Left cardiac atrium (tissue), 4 donors: ENCODE measurements at places on chromosomes 7 and 10. TPM values are rescaled to one million over a fixed set of nuclear protein-coding genes. Genes with fewer than 3 reads are reported as not detected.
A peak's percentile ranks its signal among the peaks of the same experiment; 100 is the strongest.

GRCh38 chr10:79320820-79321493 is 26.3 kb upstream of the PPIF start:
- peak; percentile 15 for DNase-seq

The CALML3 gene
- total RNA-seq: not detected

DNA sequence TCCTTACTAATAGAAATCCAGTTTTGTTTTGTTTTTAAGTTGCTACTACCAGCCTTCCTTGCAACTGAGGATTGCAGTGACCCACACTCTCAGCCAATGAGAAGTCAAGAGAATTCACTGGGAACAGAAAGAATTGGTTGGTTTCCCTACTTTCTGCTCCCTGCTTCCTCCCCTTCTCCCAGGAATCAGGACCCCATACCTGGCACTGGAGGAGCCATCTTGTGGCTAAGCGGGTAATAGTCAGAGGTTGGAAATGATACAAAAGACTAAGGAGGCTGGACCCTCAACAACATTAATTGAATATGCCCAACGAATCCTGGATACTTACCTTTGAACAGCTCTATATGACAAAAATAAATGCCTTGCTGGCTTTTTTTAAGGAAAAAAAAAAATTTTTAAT is 6.3 kb downstream of the TMEM176A start:
- no peak for DNase-seq

The HOXA6 gene
- not detected for total RNA-seq

DNA sequence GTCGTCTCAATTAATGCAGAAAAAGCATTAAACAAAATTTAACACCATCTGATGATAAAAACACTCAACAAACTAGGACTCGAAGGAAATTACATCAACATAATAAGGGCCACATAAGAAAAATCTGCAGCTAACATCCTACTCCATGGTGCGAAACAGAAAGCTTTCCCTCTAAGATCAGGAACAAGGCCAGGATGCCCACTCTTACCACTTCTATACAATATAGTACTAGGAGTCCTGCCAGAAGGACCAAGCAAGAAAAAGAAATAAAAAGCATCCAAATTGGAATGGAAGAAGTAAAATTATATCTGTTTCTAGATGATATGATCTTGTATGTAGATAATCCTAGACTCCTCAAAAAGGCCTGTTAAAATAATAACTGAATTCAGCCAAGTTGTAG is 143.8 kb upstream of the GPR22 start:
- no peak for DNase-seq

- DNase-seq: no peak
These were observed 179.9 kb downstream of the NRP1 start for GRCh38 chr10:33154590-33154989.

The SLC26A5 gene
- total RNA-seq: not detected

DNA sequence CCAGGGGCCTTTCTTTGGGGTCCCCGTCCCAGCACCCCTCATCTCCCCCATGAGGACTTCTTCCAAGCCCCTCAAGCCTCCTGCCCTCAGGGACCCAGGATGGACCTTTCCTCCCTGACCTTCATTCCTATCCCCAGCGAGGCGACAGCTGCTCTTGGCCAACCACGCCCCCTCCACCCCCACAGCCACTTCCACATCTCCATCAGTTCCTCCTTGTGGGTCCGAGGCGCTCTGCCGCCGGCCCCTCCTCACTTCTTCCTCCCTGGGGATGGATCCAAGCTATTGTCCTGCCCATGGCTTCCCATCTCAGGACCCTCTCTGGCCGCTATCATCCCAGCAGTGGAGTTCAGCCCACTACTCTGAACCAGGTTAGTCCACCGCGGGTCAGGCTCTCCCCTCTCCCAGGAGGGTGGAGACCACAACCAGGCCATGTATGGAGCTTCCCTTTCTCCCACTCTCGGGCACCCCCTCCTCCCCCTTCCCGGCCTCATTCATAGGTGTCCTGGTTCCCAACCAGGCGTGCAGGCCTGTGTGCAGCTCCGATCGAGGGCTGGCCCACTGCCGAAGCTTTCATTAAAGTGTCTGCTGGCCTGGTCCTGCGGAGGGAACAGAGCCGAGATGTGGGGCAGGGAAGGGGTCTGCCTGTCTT is 1.7 kb upstream of the SH2B2 start:
- peak; percentile 67 for DNase-seq

GRCh38 chr7:57207836-57208235 is 75.6 kb upstream of the ZNF479 start:
- DNase-seq: no peak

DNA sequence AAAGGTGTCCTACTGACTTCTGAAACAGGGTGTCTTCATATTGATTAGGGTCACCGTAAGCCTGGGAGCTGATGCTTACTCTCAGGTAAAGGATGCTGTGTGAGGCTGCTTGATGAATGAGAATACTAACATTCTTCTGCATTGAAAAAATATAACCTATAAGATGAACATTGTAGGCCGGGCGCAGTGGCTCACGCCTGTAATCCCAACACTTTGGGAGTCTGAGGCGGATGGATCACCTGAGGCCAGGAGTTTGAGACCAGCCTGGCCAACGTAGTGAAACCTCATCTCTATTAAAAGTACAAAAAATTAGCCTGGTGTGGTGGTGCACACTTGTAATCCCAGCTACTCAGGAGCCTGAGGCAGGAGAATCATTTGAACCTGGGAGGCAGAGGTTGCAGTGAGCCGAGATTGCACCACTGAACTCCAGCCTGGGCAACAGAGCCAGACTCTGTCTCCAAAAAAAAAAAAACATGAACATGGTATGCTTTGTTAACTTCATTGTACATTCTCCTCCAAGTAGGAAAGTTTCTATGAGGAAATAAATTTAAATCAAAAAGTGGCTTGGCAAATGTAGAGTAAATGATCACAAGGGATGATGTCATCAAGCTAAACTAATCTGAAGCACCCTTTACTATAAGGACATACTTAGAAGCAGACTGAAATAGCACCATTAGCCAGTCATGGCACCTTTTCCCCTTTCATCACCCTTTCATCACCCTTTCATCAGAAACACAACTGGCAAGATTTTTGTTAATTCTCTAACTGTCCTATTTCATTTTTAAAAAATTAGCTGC is 1.5 kb upstream of the BRAF start:
- no peak for DNase-seq

DNA sequence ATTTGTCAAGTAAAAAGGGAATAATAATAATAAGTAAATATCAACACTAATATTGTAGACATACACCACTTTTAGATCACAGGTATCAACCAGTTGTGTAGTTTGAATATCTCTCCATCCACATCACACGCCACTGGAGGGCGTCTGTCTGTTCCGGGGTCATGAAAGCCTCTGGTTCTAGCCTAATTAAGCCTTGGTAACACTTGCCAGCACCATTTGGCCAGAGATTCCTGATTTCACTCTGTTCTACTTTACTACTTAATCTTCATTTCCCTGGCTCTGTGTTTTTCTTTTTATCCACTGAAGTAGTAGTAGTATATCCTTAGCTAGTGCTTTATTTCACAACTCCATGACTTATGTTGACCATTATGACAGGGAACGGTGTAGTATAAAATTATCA is 285.6 kb upstream of the POM121L12 start:
- no peak for DNase-seq

- DNase-seq: peak; percentile 65
These were observed 117.3 kb downstream of the PRKAG2 start for GRCh38 chr7:151759591-151760042.

DNA sequence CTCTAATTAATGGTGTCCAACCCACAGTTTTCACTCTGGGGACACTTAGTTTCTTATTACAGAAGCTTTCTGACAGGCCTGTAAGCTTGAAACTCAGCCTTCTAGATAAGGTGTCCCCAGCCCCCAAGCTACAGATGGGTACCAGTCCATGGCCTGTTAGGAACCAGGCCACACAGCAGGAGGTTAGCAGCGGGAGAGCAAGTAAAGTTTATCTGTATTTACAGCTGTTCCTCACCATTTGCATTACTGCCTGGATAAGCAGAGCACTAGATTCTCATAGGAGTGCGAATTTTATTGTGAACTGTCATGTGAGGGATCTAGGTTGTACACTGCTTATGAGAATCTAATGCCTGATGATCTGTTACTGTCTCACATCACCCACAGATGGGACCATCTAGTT is 93.7 kb downstream of the TMEM26 start:
- no peak for DNase-seq

DNA sequence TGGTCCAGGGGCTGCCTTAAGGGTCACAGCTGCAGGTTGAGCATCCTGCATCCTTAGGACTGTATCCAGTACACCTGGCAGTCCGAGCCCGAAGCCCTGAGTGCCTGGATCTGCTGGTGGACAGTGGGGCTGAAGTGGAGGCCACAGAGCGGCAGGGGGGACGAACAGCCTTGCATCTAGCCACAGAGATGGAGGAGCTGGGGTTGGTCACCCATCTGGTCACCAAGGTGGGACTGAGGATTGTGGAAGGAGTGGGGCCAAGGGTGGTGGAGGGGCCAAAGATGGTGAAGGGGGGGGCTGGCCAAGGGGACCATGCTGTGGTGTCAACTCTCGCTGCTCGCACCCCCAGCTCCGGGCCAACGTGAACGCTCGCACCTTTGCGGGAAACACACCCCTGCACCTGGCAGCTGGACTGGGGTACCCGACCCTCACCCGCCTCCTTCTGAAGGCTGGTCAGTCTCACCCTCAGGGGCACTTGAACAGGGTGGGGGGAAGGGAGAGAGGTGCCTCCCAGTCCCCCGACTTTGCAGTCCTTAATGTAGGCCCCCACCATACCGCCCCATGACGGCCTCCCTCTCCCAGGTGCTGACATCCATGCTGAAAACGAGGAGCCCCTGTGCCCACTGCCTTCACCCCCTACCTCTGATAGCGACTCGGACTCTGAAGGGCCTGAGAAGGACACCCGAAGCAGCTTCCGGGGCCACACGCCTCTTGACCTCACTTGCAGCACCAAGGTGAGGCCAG is 5.3 kb downstream of the NFKB2 start:
- no peak for DNase-seq

The NKX2-3 gene
- total RNA-seq: not detected

The POMZP3 gene
- total RNA-seq: 5.7 TPM

GRCh38 chr10:35501923-35502322 is 103.2 kb upstream of the GJD4 start:
- DNase-seq: no peak

The PSD gene
- total RNA-seq: 3.4 TPM

The CALD1 gene
- 194 TPM for total RNA-seq

The PAX4 gene
- total RNA-seq: not detected

GRCh38 chr7:108421720-108422331 is 34.4 kb downstream of the NRCAM start:
- DNase-seq: no peak

DNA sequence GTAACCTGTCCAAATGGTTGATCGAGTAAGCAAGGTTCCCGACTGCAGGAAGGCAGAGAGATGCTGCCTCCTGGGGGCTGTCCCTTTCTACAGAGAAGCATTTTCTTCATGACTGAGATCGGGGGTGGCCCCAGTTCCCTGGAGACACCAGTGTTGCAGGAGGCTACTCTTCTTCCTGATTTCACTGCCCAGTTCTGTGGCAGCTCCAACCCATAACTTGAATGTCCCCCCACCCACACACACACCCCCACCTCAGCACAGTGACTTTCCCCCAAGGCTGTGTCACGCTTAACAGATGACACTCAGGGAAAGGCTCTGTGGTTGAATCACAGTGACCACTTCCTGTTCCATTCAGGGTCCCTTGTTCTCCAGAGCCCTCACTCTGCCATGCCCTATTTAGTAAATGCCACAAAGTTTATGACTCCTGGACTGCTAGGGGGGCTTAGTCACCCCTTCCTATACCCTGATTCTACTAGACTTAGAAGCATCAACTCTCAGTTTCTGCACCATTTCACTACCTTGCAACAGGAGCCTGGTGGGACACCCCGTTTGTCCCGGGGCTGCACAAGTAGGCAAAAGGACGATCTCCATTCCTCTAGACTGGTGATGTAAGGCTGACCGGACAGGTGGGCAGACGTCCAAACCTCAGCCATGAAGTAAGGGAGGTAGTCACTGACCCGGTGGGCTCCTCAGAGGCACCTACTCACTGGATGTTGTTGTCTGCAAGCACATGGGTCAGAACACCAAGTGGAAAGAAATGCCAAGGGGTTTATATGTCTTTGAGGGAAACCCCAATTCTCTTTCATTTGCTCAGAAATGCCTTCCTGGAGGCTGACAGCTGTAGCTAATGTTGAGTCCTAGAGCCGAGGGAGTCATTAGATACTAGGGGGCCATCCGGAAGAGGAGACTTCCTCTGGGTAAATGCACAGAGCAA is 31.3 kb upstream of the SMC3 start:
- peak; percentile 40 for DNase-seq

- no peak for DNase-seq
These were observed 31.5 kb upstream of the PRF1 start for GRCh38 chr10:70634011-70634410.

DNA sequence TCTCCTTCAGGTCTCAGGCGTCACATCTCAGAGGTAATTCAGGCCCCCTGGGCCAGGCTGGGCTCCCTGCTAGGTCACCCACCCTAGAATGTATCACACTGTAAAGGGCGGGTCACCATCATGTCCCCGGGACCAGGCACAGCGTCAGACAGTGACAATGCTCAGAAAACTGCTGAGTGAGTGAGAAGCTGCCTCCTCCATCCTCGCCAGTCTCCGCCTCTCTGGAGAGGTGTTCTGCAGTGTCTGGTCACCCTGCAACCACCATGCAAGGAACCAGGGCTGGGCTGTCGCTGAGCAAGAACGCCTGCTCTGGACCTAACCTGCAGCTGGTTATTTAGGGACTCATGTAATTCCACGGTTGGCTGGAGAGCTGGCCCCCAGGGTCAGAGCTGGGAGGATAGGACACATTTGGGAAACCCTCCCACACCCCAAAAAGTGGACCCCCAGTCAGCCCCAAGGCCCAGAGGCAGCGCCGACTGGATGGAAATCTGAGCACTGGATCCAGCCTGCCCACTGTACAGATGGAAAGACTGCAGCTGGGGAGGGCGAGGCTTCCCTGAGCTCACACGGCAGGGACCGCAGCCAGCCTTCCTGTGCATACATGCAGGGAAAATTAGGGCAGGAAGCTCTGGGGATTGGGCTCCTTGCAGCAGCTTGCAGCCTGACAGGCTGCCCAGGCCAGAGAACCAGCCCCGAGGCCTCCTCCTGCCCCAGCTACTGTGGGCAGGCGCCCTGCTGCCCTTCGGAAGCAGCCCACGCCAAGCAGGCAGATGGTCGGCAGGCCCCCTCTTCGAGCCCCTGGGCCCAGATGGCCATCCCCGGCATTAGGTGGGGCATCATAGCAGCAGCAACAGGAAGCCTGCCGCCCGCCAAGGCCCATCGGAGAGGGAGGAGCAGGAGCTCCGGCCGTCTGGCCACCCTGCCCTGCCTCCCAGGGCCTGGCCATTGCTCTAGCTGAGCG is 105.4 kb upstream of the ZMIZ1 start:
- DNase-seq: peak; percentile 51

- DNase-seq: no peak
These were observed 5.2 kb downstream of the RBP3 start for GRCh38 chr10:47353351-47353750.

GRCh38 chr10:61398366-61399129 is 54.6 kb downstream of the TMEM26 start:
- DNase-seq: no peak
